OCI-M1 (cell line): ENCODE measurements at places on chromosomes 16 and 17.

GRCh38 chr17:45018848-45019711 is 32.4 kb downstream of the DCAKD start:
- DNase-seq: peak; percentile 69

GRCh38 chr16:81684901-81685300 is 94.2 kb upstream of the PLCG2 start:
- DNase-seq: no peak

DNA sequence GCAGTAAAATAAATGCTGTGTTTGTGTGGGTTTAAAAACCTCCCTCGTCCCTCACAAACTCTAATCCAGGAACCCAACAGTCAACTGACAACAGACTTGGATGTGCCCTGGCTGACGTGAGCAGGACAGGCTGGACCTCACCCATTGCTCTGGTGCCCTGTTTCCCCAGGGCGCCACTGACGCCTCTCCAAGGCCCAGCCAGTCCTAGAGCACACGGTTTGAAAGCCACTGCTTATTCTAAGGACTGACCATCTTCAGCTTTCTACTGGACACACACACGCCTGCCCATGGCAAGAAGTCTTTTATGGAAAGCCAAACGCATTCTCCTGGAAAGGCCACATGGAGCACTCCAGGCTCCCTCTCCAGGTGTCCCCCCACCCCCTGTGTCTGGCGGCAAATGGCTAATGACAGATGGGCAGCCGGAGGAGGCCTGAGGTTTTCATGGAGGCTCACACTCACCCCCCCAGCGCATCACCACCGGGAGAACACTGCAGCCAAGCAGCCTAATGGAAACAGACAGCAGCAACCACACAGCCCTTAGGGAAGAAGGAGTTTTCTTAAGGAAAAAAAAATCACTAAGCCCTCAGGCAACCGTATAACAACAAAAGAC is 319.2 kb downstream of the SOX9 start:
- DNase-seq: no peak

GRCh38 chr17:47654991-47655390 is 5.3 kb downstream of the KPNB1 start:
- DNase-seq: no peak

DNA sequence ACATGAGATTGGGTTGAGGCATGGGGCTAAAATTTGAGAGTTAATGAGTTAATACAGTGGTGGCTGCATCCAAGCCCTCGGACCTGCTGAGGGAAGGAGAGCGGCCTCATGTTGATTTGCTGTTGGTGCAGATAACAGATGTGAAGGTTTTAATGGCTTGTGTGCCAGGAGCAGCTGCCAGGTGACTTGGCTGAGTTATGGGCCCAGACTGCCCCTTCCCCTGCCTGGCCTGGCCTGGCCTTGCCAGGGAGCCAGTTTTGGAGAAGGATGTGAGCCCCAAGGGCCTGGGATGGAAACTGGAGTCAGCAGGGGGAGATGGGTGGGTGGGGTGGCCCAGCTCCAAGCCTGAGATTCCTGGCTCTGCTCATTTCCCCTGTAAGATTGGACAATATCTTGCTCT is 230.1 kb downstream of the CBLN1 start:
- no peak for DNase-seq

DNA sequence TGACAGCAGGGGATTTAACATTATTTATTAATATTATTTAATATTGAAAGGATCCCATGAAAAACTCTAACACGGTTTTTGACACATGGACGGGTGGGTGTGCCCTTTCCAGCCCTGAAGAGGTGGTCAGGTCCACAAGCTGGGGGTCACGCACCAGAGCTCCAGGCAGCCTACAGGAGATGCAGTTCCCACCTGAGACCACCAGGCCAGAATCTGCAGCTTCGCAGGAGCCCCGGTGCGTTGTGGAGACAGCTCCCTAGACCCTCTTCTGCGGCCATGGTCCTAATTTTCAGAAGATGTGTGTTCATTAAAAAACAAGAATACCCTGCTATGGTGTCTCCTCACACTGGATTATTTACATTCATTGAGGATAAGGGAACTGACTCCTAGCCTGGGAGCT is 331.1 kb downstream of the C16orf95 start:
- DNase-seq: no peak

DNA sequence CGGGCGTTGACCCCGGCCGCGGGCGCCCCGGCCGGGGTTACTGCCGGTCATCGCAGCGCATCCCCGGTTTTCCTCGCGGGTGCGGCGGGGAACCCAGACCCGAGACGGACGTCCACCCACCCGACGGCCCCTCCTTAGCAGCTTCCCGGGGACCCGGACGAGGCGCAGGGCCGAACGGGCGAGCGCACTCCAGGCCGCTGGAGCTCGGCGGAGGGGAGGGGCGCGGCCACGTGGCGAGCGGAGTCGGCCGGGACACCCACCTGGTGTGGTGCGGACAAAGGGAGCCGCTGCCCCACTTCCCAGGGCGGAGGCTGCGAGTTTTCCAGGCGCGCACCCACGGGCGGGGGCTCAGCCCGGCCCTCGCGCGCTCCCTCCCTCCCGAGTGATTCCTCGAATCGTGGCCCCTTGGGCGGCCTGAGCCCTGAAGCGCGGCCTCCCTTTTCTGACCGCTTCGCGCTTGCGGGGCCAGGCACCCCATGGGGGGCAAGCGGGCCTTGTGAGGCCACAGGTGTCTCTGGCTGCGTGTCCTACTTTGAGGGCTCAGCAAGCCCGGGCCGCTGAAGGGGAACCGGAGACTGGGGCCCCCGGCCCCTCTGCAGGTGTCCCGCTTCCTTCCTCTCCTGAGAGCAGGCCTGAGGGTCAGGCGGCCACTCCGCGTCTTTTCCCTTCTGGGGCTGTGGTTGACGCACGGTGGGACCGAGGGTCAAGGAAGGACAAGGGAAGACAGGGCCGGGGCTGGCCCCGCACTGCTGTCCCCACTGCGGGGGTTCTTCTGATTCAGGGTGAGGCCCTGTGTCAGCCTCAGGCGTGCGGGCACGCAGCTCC is 1.1 kb upstream of the FASN start:
- no peak for DNase-seq

DNA sequence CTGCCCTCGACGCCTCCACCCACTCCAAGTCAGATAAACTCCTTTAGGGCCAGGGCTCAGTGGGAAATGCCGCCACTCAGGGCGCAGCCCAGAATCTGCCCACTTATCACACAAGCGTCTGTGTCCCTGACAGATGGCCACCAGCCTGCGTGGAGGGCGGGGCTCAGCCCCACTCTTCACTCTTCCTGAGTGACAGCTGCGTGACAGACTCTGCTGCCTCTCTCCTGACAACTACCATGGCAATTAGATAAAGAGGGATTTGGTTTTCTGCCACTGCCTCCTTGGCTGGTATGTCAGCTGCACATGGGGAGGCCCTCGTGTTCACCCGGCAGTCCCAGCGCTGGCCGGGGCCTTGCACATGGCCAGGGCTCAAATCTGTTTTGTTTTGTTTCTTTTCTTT is 96.2 kb downstream of the RTN4RL1 start:
- peak; percentile 4 for DNase-seq

DNA sequence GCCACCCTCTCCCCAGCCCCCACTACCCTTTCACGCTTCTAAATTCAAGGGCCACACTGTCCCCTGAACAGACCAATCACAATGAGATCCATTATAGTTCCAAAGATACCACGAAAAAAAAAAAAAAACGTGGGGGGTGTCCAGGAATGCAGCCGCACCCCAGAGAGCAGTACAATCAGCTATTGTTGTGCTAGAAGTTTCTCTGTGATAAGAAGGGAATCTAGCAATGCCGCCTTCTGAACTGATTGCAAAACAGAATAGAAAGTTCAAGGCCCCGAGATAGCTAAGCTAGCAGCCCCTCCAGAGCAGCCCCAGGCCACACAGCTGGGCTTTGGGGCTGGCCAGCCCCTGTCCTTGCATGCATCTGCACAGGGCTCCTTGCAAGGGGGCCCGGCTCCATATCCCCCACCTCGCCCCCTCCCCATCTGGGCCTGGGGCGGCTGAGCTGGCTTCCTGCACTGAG is 86.9 kb upstream of the CBX4 start:
- peak; percentile 14 for DNase-seq

- DNase-seq: no peak
These were observed 15.9 kb downstream of the FAM83G start for GRCh38 chr17:18988546-18989173.

- no peak for DNase-seq
These were observed 5.4 kb downstream of the TPSD1 start for GRCh38 chr16:1261131-1261892.

DNA sequence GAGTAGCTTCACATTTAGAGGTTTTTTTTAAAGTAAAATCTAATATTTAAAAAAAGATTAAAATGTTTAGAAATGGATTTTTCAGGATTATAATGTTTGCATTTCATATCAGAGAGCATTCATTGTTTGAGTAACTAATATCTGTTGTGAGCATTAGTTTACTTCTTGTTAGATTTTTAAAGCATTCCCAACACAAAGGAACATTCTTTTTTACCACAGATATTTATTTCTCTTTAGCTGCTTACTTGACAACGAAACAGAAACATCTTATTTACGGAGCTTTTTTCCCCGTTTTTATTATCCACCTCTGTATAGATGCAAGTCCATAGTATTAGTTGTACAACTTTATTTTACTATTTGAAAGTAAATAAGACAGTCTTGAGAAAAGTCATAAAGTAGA is 53.0 kb downstream of the NFAT5 start:
- DNase-seq: no peak

DNA sequence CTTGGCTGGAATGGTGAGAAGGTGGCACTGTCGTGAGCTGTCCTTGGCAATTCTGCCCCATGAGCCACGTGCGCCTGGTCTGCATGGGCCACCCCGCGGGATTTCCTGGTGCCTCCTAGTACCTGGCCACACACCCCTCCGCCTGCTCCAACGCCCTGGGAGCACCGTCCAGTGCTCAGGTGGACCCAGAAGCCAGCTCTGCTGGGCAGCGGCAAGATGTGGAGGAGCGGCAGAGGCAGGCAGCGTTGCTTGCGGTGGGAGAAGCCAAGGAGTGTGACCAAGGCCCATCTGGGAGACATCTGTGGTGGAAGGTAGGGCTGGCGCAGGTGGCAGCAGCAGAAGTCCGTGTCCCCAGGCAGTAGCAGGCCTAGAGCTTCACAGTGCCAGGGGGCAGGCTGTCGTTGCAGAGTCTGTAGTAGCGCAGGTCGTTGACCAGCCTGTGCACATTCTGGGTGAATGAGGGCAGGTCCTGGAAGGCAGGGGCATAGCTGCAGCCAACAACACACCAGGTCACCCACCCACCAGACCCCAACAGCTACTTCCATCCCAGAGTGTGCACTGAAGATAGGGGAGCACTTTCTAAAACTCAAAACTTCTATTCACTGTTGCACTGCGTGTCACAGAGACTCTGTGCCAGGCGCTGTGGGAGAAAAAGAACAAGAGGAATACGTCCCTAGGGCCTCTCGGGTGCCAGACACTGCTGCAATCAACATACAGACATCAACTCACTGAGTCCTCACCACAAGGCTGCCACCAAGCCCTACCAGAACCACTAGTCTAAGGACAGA is 34.9 kb upstream of the GSG1L start:
- no peak for DNase-seq

DNA sequence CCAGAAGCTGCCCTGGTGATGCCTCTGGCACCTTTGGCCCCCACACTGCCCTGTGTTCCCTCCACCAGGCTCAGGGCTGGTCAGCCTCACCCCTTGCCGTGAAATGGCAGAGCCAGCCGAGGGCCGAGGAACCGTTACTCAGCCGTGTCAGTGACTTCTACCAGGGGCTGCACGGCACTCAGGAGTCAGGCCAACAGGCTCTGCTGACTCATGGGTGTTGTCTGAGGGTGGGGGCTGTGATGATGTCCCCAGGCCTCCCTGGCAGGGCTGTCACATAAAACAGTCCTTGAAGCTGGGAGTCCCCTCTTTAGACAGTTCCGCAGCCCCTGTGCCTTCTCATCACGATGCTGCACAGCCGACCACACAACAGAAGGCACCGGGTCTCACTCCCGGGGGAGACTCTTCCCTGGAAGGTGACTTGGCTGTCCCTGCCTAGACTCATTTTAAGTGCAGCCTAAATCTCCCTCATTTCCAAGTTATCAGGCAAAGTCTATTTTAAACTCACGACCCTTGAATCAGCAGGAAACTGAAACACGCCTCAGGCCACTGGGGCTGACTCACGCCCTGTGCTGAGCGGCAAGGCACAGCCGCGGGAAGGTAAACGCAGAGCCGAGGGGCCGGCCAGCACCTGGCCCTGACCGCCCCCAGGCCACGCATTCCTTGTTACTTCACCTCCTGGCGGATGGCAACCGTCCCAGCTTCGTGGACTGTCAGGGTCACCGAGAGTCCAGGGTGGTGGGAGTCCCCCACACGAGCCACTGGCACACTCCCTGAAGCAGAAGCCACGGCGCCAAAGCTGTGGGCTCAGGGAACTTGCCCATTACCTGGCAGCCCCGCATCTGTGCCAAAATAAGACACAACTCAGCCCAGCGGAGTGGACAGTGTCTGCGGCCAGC is 102.6 kb downstream of the ZNF778 start:
- peak; percentile 33 for DNase-seq

GRCh38 chr16:57278494-57278893 is 6.0 kb downstream of the PLLP start:
- DNase-seq: no peak

- DNase-seq: no peak
These were observed 49.7 kb downstream of the SMG6 start for GRCh38 chr17:2253768-2254406.
